Inflammatory macrophage (primary cell): ENCODE measurements at places on chromosomes 2 and 18.

DNA sequence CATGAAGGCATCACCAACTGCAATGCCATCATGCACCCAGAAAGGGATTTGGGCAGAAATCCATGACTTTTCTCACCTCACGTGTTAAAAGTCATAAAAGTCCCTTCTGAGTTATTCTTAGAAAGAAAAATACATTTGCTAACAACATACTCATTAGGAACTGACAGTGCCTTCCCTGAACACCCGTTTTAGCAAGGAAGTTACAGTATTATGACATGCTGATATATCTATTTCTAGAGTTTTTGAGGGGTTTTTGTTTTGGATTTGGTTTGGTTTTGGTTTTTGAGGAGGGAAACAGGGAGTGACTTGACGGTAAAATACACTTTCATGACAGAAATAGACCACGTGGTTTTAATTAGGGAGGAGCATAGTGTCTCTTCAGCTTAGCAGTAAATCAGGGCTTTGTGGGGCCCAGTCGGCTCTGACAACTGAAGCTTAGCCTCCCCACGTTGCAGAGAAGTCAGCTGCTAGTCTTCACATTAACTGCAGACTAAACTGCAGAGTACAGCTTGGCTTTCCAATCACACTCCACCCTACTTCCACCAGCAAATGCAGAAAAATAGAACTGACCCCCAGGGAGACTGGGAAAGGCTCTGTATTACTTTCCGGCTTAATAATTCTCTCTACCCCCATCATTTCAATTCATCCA is 141.4 kb downstream of the FAM124B start:
- no peak for DNase-seq

DNA sequence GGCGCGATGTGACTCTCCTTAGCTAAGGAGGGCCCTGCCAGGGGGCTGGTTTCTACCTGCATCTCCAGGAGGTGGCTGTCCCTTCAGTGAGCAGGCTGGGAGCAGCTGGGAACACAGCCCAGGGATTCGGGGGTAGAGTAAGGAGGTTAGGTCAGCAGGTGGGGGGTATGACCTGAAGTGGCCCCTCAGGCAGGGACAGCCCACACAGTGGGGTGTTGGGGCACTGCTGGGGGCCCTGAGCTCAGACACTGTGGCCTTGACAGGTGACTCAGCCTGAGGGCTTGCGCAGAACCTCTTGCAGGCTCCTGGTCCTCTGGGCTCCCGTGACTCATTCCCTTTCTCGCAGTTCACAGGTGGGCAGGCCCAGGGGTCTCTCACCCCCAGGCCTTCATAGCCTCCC is 185.8 kb upstream of the BCL2L11 start:
- no peak for DNase-seq

GRCh38 chr2:132690664-132691303 is 20.8 kb upstream of the LYPD1 start:
- no peak for DNase-seq

GRCh38 chr2:196884368-196884767 is 42.1 kb downstream of the PGAP1 start:
- no peak for DNase-seq

DNA sequence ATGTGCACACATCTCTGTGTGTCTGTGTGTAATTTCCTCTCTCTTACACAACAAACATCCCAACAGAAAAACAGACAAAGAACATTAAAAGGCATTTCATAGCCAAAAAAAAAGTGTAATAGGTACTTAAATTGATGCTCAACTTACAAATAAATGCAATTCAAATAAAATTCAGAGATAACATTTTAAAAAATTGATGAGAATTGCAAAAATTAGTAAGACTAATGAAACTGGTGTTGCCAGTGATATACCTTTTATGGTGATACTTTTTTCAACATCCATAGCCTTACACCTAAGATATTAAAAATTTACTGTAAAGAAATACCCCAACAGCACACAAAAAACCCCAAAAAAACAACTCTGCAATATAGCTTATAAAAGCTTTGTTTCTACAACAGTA is 76.0 kb downstream of the SS18 start:
- DNase-seq: no peak

DNA sequence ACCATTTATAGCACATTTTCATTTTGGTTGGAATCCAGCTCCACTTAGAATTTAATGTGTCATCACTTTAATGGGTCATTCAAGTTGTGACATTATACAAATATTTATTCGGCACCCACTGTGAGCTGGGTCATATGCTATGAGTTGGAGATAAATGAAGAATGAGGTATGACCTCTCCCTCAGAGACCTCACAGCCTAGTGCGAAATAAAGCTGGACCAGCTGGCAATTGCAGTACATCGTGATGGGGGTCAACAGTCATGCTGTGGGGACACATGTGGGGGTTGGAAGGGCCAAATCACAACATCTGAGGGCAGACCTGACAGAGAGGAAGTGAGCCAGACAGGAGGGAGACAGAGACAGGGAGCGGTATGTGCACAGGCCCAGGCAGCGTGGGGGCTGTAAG is 175.4 kb downstream of the MAIP1 start:
- no peak for DNase-seq

DNA sequence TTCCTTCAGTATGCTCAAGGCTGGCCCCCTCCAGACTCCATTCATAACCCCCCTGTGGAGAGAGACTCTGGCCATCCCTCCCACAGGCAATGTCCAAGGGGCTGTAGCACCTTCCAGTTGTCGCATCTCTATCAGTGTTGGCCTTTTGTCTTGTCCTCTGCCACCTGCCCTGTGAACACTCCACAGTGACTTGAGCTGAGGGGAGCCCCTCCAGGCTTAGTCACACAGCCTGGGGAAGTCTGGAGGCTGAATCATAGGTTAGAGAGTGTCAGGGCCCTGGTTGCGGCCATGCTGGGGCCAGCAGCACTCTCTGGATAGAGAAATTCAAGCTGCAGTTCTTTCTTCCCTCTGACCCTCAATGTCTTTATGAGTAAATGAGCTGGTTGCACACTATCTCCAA is 64.7 kb downstream of the GYPC start:
- no peak for DNase-seq

DNA sequence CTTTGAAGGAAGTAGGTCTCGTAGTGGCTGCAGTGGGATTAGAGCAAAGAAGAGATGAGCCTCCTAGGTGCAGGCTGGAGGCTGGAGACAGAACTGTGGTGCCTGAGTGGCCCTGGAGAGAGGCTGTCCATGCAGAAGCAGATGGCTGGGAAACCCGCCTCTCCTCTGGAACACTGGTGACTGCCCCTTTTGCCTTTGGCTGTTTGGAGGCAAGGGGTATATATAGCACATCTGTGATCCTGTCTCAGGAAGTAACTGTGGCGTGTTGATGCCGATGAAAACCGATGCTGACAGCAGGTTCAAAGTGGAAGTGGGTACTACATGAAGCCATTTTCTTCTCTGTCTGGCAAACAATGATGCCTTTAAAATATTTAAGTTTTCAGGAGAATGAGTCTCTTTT is 43.5 kb downstream of the SLC9A2 start:
- DNase-seq: no peak
